ENCODE measurements at places on chromosomes 1 and 21.

DNA sequence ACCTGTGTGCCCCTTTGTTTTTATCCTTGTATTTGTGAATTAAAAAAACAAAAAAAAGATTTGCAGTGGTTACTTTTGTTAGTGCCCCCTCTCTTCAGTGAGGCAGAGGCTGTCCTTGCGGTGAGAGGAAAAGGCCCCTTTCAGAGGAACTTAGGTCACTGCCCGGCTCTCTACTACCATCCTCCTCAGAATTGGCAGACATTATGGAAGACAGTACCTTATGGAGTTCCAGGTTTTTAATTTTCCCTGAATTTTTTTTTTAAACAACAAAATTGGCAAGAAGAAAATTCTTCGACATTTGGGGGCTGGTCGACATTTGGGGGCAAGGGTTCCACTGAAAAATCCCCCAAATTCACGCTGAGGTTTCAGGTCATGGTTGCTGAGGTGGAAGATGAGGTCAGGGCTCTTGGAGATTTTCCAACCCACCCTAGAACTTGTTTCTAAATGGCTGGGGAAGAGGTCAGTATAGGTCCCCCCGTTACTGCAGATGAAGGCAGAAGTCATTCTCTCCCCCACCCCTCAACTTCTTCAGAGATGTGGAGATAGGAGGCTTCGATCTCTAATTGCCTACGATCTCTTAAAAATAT, 5.3 kb downstream of the RXFP4 start:
- no peak for DNase-seq

DNA sequence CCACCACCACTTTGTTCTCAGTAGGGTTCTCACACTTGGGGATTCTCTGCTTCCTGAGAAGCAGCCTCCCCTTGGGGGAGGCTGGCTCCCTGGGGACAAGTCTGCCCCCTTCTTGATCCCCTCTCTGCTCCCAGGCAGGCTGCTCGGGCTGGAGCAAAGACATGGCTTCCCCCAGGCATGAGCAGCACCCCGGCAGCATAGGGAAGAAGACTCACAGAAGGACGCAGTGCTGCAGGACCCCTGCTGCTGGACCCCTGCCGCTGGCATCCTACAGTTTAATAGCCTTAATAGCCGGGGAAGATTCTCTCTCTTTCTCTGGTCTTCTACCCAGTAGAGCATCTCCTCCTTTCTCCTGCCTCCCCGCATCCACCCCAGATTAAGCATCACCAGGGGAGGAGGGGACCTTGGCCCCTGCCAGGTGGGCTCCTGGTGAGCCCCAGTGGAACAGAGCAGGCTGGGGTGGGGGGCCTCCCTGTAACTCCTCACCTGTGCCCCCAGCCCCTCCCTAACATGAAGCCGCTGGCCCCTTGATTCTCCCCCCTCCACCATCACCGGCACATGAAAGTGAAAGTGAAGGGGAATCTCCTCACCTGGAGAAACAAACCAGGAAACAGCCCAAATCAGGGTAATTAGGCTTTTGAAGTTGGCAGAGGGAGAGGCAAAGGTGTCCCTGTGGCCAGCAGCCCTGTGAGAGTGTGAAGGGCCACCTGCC, 2.5 kb downstream of the WNT3A start:
- DNase-seq: no peak

DNA sequence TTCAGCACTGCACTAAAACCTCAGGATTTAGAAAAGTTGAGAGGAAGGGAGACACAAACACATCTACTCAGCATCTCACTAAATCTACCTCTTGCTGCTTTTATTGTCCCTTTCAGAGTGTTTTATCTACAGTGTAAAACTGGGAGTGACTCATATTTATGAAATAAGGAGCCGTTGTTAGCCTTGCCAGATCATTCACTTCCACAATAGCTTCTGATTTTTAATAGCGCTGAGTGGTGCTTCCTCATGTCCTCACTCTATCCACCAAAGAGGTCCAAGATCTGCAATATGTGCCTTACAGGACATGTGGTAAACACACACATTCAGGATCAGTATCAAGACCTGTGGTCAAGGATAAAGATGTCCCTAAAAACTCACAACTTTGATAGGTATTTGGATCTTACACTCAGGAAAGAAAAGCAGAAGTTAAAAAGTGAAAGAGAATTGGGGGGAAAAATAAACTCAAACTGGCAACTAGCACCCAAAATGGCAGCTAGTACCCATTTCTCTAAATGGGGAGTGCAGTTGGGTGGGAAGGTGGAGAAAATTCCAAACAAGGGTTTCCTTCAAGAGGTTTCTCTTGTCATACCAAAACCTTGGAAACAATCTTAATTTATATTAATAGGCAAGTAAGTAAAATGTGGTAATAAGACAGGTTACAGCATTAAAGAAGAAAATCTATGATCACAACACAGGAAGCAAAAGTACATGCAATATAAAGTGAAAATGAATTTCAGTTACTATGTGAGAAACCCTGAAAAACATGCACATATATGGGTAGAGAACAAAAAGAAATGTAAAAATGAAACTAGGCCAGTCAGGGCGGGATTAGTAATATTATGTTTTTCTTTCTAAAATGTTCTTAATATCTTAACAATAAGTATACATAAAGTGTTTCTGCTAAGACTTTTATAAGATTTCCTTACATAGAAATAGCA, 15.9 kb downstream of the DUSP10 start:
- no peak for DNase-seq

- DNase-seq: no peak
These were observed 79.5 kb upstream of the CSF3R start for GRCh38 chr1:36562181-36562685.

GRCh38 chr1:210291081-210291764, 37.5 kb upstream of the HHAT start:
- no peak for DNase-seq

DNA sequence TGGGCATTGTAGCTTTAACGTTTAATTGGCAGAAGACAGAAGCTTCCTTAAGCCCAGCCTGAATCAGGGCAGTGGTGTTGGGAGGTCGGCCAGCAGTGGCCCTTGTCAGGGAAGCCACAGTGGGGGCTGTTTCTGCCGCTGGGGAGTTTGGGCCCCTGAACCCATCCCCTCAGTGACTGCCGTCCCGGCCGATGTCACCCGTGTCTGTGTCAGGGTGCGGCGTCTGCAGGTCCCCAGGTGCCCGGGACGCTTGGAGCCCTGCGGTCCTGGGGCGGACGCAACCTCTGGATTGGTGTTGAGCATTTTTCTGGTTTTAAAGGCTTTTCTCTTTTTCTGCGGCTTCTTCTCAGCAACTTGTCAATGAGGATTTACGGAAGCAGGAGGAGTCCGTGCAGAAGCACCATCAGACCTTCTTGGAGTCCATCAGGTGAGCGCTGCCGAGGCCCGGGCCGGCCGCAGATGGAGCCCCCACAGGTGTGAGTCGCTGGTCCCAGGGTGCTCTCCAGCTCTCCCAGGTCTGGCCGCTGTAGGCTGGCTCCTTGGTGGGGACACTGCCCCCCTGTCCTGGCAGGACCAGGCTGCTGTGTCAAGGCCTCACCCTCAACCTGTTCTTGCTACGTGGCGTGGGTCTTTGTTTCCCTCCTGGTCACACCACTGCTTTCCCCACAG, 2.3 kb downstream of the ATAD3C start:
- no peak for DNase-seq

GRCh38 chr1:23483321-23484252, at the start of gene ASAP3:
ASAP3 (minus strand) TSS chr1:23484179; CDS start chr1:23484133, 46 bp downstream.
- peak; percentile 36 for DNase-seq

- no peak for DNase-seq
These were observed 44.4 kb downstream of the KANK4 start for GRCh38 chr1:62274496-62275485.

- DNase-seq: no peak
These were observed 16.3 kb upstream of the IFNLR1 start for GRCh38 chr1:24203404-24203803.

Measured in anterior cingulate cortex (tissue), 58 donors.